ENCODE measurements at places on chromosomes 3 and 15.
A peak's percentile ranks its signal among the peaks of the same experiment; 100 is the strongest.

- peak within 1 kb of the TSS; percentile 87 for H3K4me3 ChIP-seq
- peaks cover 61% of the 10 kb centered on the region for H3K36me3 ChIP-seq
- H3K27ac ChIP-seq, result peak within 1 kb of the TSS; percentile 70
- DNase-seq, result no peak
These were observed at the start of gene ABCF3 for GRCh38 chr3:184186184-184186901. Gene ABCF3, plus strand, starts transcription at chr3:184186199. Its CDS starts 9 bp downstream, at chr3:184186208.

- H3K4me3 ChIP-seq, result no peak overlapping the region
- no peaks in the 10 kb centered on the region for H3K27me3 ChIP-seq
- H3K27ac ChIP-seq, result no peak overlapping the region
- H3K36me3 ChIP-seq, result no peaks in the 10 kb centered on the region
These were observed 15.1 kb downstream of the GMNC start for GRCh38 chr3:190847436-190847835.

GRCh38 chr3:72669224-72669623 is 179.0 kb downstream of the SHQ1 start:
- no peaks in the 10 kb centered on the region for H3K36me3 ChIP-seq
- peaks cover 5% of the 10 kb centered on the region for H3K4me1 ChIP-seq
- H3K4me3 ChIP-seq, result no peak overlapping the region
- no peaks in the 10 kb centered on the region for H3K27me3 ChIP-seq
- no peak for DNase-seq

DNA sequence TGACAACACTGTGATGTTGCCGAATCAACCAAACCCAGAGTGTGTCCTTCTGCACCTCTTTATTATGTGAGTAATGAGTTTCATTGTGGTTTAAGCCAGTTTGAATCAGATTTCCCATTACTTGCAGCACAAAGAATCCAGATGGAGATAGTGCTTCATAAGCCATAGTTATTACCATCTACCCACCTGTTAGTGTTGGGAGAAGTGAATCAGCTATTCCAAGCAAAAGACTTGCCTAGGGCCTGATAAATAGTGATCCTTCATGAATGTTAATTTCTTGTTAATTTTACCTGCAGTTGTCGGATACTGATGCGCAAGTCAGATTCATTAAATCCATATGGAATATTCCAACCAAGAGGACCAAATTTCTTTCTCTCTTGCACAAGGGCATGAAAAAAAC is 21.7 kb upstream of the ASB14 start:
- no peak for DNase-seq
- H3K27ac ChIP-seq, result no peak overlapping the region
- H3K36me3 ChIP-seq, result no peaks in the 10 kb centered on the region

DNA sequence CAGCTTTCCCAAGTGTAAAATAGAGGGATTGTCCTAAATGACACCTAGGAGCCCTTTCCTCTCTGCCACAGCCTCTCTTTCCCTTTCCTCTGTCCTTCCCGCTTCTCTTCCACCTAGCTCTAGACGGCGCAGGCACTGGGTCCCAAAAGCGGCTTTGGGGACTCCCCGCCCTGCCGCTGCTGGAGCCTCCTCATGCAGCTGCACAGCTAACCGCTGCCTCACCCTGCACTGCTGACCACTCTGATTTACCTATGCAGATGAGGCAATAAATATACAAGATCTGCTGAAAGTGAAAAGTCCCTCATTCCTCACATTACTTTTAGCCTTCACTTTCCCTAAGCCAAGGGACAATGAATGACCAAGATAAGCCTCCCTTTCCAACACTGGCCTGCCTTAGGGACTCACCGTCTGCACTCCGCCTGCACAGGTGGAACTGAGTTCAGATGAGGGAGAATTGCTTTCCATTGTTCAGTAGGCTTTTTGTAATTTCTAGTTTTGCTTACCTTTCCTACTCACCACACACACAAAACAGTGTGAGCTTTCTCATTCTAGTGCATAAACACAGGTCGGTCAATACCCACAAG is 197.5 kb upstream of the BCL6 start:
- H3K4me3 ChIP-seq, result no peak overlapping the region
- no peaks in the 10 kb centered on the region for H3K36me3 ChIP-seq
- DNase-seq, result no peak
- H3K27me3 ChIP-seq, result no peaks in the 10 kb centered on the region
- H3K27ac ChIP-seq, result peak overlapping the region; percentile 12
